Endodermal cell (in vitro differentiated cells): ENCODE measurements at places on chromosomes 2 and 18. TPM values are rescaled to one million over a fixed set of nuclear protein-coding genes. Genes with fewer than 3 reads are reported as not detected.

DNA sequence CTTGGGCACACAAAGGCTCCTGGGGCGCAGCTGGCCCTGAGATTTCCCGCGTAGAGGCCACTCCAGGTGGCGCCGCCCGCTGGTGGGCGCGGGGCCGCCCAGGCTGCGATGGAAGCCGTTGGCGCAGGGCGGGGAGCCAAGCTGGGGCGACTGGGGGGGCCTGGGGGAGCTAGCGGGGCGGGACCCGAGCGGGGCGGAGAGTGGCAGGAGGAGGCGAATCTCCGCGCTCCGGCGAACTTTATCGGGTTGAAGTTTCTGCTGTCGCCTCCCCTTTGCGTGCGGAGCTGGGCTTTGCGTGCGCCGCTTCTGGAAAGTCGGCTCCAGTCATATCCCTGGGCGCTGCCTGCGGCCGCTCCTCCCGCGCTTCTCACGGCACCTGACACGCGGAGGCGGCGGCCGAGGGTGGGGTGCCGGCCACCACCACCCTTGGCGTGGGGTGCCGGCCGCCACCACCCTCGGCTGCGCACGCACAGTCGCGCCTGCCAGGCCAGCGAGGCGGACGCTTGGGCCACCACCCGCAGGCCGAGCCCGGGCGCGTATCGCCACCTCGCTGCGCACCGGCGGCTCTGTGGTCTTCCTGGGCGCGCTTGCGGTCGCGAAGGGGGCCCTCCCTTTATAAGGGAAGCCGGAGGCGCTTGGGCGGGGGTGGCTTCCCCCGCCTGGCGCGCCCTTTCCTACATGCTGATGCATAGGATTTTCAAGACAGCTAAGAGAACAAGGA is 919 bp upstream of the CYP1B1 start:
- H3K27me3 ChIP-seq, result peaks cover 38% of the 10 kb centered on the region
- no peak overlapping the region for H3K27ac ChIP-seq
- peak; percentile 91 for DNase-seq
- H3K4me1 ChIP-seq, result no peaks in the 10 kb centered on the region
- peak overlapping the region; percentile 68 for H3K4me3 ChIP-seq

DNA sequence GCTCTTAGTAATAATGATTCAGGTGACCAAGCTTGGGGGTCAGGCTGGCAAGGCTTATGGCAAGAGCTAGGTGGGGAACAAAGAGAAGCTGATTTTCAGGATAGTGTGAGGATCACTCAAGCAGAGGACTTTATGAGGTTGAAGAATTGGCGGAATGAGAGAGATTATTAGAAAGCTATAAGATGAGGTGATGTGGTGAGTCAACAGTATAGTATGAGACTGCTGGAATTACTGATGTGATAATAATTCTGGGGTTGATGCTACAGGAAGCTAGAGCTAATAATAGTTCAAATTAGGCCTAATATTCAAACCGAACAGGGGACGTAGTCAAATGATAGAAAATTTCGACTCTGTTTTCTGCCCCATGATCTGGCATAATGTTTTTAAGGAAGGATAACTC is 2115.3 kb upstream of the PIK3C3 start:
- peaks cover 3% of the 10 kb centered on the region for H3K4me1 ChIP-seq
- no peak overlapping the region for H3K27ac ChIP-seq
- H3K4me3 ChIP-seq, result no peak overlapping the region
- no peak for DNase-seq
- H3K27me3 ChIP-seq, result no peaks in the 10 kb centered on the region

- H3K36me3 ChIP-seq, result no peaks in the 10 kb centered on the region
- H3K4me3 ChIP-seq, result no peak overlapping the region
- DNase-seq, result no peak
- H3K27me3 ChIP-seq, result no peaks in the 10 kb centered on the region
These were observed 175.3 kb upstream of the MSH6 start for GRCh38 chr2:47607680-47608061.

DNA sequence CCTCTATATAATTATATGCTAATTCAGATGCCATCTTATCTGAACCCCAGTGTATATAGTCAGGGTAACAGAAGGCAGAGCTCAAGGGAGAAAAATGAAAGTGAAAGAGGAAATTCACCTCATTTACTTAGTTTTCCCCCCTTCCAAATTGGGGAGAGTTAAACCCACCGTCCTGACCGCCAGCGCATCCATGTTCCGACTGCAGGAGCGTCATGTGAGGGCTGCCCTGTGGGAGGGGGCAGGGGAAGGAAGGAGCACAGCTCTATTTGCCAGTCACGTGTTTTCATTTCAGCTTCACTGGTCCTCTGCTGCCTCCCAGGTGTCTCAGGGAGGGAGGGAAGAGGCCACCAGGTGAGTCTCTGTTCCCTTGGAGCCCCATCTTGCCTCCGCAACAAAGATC is 13.2 kb downstream of the CNNM4 start:
- no peaks in the 10 kb centered on the region for H3K4me1 ChIP-seq
- H3K36me3 ChIP-seq, result no peaks in the 10 kb centered on the region
- H3K27me3 ChIP-seq, result no peaks in the 10 kb centered on the region
- H3K4me3 ChIP-seq, result no peak overlapping the region

- H3K27me3 ChIP-seq, result peaks cover 91% of the 10 kb centered on the region
- H3K27ac ChIP-seq, result no peak overlapping the region
- H3K36me3 ChIP-seq, result no peaks in the 10 kb centered on the region
- no peak for DNase-seq
These were observed 80.5 kb upstream of the AFF3 start for GRCh38 chr2:100222844-100223243.

- no peak overlapping the region for H3K4me3 ChIP-seq
- H3K36me3 ChIP-seq, result no peaks in the 10 kb centered on the region
- peaks cover 3% of the 10 kb centered on the region for H3K4me1 ChIP-seq
- no peaks in the 10 kb centered on the region for H3K27me3 ChIP-seq
These were observed 945.0 kb upstream of the CRIM1 start for GRCh38 chr2:35410431-35411061.

- no peak for DNase-seq
- no peaks in the 10 kb centered on the region for H3K36me3 ChIP-seq
- H3K27ac ChIP-seq, result no peak overlapping the region
- no peak overlapping the region for H3K4me3 ChIP-seq
- H3K27me3 ChIP-seq, result peaks cover 58% of the 10 kb centered on the region
These were observed 23.3 kb downstream of the REEP1 start for GRCh38 chr2:86314125-86314524.

Gene REG1B
- not detected in 3 replicates for total RNA-seq
